ENCODE measurements at places on chromosomes 2 and 18.
A peak's percentile ranks its signal among the peaks of the same experiment; 100 is the strongest.

DNA sequence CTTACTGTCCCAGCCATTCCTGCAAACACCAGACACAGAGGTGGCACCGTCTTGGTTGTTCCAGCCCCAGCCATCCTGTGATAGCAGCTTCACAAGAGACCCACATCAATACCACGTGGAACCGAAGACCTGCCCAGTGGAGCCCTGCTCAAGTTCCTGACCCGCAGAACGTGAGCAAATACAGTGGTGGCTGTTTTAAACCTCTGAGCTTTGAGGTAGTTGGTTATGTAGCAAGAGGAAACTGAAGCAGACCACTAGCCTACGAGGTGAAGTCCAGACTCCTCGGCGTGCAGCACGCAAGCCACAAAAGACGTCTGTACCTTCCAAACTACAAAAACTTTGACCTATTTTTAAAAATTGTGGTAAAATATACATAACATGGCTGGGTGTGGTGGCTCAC, 96.1 kb upstream of the ODC1 start:
- peak; percentile 5 for DNase-seq

DNA sequence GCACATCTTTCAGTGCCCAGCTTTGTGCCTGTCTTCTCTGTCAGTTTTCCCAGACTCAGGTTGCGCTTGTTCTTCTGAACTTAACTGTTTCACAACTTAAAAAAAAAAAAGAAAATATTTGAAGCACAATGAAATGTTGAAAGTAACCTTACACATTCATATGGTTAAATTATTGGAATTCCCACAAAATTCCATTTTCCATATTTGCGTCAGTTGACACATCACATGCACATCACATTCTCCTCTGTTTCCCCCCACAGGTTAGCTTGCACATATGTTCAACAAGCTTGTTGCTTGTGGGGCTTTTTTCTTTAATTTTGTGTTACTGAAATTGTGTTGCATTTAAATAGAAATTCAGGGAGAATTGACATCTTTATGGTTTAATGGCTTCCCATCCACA, 8.3 kb downstream of the MYO1B start:
- DNase-seq, result no peak

DNA sequence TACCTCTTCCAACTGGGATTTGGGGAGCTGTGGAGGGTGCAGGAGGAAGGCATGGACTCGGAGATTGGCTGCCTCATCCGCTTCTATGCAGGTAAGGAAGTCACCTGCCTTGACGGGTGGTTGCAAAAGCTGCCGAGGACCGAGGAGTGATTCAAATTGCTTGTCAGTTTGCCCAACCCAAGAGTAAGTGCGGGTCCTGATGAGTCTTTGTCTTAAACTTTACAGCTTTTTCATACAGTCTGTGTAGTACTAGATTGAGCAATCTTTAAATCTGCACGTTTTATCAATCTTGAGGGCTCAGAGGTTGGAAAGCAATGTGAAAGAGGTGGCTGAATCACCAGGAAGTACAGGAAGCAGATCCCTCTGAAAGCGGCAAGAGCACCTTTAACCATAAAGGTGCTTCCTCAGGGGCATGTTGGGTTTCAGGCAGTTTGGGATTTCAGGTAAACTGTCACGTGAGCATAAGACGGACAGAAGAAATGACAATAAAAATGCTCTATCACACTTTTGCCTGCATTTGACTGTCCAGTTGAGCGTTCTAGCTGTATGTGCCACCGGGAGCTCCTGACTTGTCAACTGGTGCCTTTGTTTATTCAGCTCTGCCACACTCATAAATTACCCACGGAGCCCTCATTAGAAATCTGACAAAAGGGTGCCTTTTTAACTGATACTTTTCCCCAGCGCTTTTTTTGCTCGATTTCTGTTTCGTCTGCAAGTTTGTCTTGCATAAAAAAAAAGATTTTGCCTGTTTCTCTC, 2.0 kb downstream of the PHLPP1 start:
- no peak for DNase-seq

GRCh38 chr2:204825681-204826080, 280.4 kb downstream of the PARD3B start:
- no peak for DNase-seq

- no peak for DNase-seq
Observed at GRCh38 chr2:222057347-222058073, 241.3 kb downstream of the PAX3 start.

DNA sequence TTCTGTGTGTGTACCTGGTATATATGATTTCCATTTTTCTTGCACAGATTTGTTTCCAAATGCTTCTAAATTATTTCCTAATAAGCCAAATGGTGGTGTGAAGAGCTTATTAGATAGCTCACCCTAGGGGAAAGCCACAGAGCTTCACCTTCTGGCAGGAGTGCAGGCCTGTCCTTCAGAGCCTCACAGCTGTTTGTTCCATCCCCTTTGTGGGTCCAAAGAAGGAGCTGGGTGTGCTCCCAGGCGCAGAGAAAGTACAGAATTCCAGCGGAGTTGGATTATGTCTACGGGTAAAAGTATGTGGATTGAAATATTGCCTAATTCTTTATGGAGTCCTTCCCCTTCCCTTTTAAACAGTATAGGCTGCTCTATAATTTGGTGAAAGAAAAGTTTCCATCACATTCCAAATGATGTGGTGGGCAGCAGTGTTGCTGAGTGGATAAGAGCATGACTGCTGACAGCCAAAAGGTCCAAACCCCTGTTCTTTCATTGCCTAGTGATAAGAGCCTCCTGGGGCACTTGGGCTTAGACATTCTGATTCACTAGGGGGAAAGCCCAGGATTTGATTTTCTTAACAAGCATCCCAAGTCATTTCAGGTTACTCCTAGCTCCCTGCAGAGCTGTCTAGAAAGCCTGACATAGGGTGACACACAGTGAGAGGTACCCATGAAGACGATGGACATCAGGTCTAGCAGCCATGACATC, 86.6 kb downstream of the WDSUB1 start:
- no peak for DNase-seq

DNA sequence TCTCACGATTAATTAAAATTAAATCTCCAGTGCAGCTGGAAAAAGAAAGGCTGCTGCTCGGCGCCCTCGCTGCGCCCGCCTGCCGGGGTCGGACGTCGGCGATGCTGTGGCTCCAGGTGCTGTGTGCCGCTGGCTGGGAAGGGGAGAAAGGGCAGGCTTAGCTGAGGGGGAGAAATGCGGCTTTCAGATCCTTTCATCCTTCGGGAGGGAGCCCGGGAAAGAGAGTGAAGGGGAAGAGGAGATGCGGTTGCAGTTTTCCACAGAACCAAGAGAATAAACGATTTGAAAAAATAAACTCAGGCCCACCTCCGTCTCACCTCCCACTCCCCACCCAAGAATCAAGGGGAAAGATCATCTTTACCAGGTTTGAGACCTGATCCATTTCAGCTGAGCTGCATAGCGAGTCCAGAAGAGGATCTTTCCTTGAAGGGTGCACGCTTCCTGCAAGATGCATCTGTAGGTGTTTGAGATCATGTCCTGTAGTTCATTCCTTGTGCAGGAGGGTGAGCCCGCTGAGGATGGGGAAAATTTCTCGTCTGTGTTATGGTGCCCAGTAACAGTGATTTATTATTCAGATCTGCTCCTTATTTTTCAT, 495 bp downstream of the TMEM169 start:
- DNase-seq, result no peak

GRCh38 chr2:233354500-233354924, 218 bp downstream of the DGKD start:
- DNase-seq, result no peak

DNA sequence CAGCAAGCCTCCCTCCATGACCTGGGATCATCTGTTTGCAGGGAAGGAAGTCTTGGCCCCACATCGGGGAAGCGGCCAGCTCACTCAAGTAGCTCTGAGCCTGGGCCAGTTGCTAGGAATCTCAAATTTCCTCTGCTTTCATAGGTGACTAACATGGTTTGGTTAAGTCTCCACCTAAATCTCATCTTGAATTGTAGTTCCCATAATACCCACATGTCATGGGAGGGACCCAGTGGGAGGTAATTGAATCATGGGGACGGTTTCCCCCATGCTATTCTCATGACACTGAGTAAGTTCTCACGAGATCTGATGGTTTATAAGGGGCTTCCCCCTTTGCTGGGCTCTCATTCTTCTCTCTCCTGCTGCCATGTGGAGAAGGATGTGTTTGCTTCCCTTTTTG, 75.2 kb downstream of the LBH start:
- no peak for DNase-seq

GRCh38 chr2:189559579-189560272, 20.9 kb downstream of the SLC40A1 start:
- DNase-seq, result no peak

GRCh38 chr2:96565111-96565510, 28.6 kb downstream of the ARID5A start:
- DNase-seq, result no peak

- no peak for DNase-seq
Observed at GRCh38 chr2:127410871-127411652, 7.2 kb upstream of the PROC start.

- no peak for DNase-seq
Observed at GRCh38 chr2:66435549-66435875, 587 bp downstream of the MEIS1 start.

GRCh38 chr2:11080253-11081115, 74.8 kb upstream of the SLC66A3 start:
- DNase-seq, result no peak

DNA sequence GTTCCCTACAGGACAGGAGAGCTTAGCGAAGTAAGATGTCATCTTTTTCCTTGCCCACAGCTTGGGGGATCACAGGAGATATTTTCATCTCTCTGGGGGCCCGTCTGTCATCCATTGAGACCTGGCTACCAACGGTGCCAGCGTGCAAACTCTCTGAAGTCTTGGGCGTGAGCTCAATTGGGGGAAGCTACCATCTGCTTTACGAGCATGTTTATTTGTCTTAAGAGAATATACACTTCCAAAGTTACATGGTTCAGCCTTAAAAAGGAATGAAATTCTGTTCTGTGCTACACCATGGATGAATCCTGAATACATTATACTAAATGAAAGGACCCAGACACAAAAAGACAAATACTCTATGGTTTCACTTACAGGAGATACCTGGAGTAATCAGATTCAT, 13.6 kb downstream of the SAG start:
- DNase-seq, result no peak

DNA sequence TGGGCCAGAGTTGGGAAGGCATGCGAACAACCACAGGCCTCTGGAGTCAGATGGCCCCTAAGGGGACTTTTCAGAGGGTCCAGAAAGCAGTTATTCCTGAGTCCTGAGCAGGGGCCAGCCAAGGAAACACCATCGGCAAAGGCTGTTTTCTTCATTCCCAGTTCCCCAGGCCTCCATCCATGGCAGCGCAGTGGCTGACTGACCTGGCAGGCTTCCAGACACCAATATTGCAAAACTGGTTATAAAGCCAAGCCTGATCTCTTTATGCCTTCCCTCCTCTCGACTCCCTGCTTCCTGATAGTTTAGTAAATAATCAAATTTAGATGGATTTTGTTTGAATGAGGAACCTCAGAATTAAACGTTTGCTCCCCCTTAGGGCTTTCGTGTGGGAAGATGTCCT, 133.4 kb upstream of the ITGA6 start:
- no peak for DNase-seq

DNA sequence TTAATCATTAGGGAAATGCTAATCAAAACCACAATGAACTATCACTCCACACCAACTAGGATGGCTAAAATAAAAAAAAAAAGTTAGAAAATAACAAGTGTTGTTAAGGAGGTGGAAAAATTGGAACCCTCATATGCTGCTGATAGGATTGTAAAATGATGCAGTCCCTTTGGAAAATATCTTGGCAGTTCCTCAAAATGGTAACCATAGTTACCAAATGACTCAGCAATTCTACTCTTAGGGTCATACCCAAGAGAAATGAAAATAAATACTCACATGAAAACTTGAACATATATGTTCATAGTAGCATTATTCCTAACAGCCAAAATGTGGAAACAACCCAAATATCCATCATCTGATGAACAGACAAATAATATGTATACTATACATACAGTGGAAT, 15.7 kb upstream of the ACVR2A start:
- DNase-seq, result no peak

GRCh38 chr2:56021136-56021474, 97.5 kb upstream of the EFEMP1 start:
- no peak for DNase-seq

GRCh38 chr2:11669454-11670291, at the start of gene NTSR2:
NTSR2 (minus strand) TSS chr2:11670195; CDS start chr2:11670129, 66 bp downstream.
- DNase-seq, result no peak

DNA sequence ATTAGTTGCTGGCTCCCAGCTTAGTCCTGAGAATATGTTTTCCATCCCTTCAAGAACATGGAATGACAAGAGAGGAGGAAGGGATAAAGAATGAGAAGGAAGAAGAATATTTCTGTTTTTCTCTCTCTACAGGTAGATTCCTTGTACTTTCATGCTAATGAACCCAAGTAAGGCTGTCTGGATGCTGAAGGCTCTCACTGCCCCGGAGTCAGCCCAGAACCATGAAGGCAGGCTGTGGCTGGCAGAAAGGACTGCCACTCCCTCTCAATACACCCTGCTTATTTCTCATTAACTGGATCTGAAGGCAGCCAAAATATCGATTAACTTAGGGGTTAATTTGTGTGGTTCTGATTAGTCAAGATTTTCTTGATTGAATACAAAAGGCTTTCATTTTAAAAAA, 93.1 kb upstream of the NPAS2 start:
- DNase-seq, result no peak

DNA sequence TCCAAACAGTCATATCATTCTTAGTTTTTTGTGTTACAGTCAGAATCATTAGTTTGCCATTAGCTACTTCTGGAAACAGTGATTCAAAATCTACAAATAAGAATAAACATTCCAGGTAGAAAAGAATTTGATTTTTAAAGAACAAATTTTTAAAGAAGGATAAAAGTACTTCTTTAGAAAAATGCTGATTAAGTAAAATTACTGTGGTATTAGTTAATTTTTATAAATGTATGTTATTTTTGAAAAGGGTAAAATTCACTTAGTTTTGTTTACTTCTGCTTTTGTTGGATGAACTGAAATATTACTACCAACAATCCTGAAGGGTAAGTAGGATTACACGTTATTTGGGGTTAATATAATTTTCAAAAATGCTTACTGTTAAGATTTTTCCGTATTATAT, 11.8 kb downstream of the MMADHC start:
- DNase-seq, result no peak

DNA sequence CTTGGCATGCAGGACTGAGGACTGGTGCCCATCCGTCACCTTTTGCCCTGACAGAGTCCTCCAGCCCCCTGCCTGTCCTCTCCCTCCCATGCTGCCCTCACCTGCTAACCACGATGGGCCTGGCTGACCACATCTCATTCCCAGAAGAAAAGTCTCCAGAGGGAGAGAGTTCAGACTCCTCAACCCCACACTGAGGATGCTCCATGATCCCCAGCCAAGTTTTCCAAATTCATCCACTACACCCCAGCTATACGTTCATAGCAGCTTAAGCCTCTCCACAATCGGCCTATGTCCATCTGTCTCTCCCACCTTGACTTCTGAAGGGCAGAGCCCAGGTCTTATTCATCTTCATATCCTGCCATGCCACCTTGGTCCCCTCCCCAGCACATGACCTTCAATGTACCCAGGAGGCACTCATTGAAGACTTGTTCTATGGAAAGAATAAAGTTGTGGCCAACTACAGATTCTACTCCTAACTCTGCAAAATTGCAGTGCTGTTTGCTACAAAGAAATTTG, 115.6 kb upstream of the ID2 start:
- DNase-seq, result no peak

Data from stimulated activated CD8-positive, alpha-beta memory T cell treated with anti-CD3 and anti-CD28 coated beads, Interleukin-4, amount 100 ng/mL, for 4 hours (primary cell).